ENCODE measurements at places on chromosomes 1 and 21. TPM values are rescaled to one million over a fixed set of nuclear protein-coding genes. Genes with fewer than 3 reads are reported as not detected.

The LAX1 gene
- 63.8 TPM for total RNA-seq

The TMEM50B gene
- 24.4 TPM for total RNA-seq

The PNRC2 gene
- total RNA-seq = 198 TPM

The SLC35F3 gene
- not detected for total RNA-seq

The FAM177B gene
- total RNA-seq = not detected

The SERINC2 gene
- 8.6 TPM for total RNA-seq

The CFAP45 gene
- 0.63 TPM for total RNA-seq

The OR6N1 gene
- total RNA-seq = not detected

The PRKAA2 gene
- total RNA-seq = not detected

The LEMD1 gene
- 0.63 TPM for total RNA-seq

The ZBTB48 gene
- 58.2 TPM for total RNA-seq

The PMVK gene
- total RNA-seq = 45.9 TPM

The TMEM125 gene
- total RNA-seq = 0.44 TPM

The OR2T3 gene
- not detected for total RNA-seq

The HMCN1 gene
- 0.02 TPM for total RNA-seq

The TBX19 gene
- 0.74 TPM for total RNA-seq

The RPE65 gene
- total RNA-seq = not detected

The GUCA2A gene
- total RNA-seq = not detected

The MPL gene
- not detected for total RNA-seq

The BSDC1 gene
- 42.5 TPM for total RNA-seq

The FBXO2 gene
- total RNA-seq = 6.0 TPM

The CA14 gene
- total RNA-seq = not detected

The INAVA gene
- total RNA-seq = not detected

The KCNK1 gene
- not detected for total RNA-seq

The SLC45A1 gene
- not detected for total RNA-seq

The CFAP141 gene
- not detected for total RNA-seq

The CFHR1 gene
- total RNA-seq = not detected

The GBP1 gene
- not detected for total RNA-seq

The STUM gene
- total RNA-seq = not detected

The TPTE gene
- total RNA-seq = not detected

The HES4 gene
- not detected for total RNA-seq

The LENEP gene
- 1.5 TPM for total RNA-seq

The KRTAP13-2 gene
- total RNA-seq = not detected

The MRPL24 gene
- total RNA-seq = 49.3 TPM

The C2CD4D gene
- total RNA-seq = not detected

The ZNF683 gene
- total RNA-seq = not detected

The VSIG8 gene
- total RNA-seq = not detected

The LORICRIN gene
- total RNA-seq = not detected

The C4BPA gene
- not detected for total RNA-seq
